Activated CD4-positive, alpha-beta T cell treated with anti-CD3 and anti-CD28 coated beads, Interleukin-2, amount 10 ng/mL, durations not matched to agents 24 days and 14 days (primary cell): ENCODE measurements at places on chromosomes 3 and 15.

GRCh38 chr3:139473155-139473771 lies 3.1 kb downstream of the RBP2 start:
- DNase-seq: peak; percentile 22

DNA sequence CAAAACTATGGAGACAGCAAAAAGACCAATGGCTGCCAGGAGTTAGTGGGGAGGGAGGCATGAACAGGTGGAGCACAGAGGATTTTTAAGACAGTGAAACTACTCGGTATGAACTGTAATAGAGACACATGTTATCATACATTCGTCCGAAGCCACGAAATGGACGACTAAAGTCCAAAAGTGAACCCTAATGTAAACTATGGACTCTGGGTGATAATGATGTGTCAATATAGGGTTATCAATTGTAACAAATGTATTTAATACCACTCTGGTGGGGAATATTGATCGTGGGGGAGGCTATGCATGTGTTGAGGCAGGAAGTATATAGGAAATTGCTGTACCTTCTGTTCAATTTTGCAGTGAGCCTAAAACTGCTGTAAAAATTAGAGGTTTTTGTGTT lies 107.0 kb downstream of the CPN2 start:
- no peak for DNase-seq

GRCh38 chr3:74003734-74004133 lies 379.0 kb upstream of the PDZRN3 start:
- no peak for DNase-seq

GRCh38 chr3:97952872-97953271 lies 19.4 kb downstream of the RIOX2 start:
- DNase-seq: no peak

- no peak for DNase-seq
These were observed 10.1 kb downstream of the MCM2 start for GRCh38 chr3:127608362-127608718.

- DNase-seq: no peak
These were observed 130.6 kb upstream of the STT3B start for GRCh38 chr3:31402117-31402516.

GRCh38 chr15:86691091-86691663 lies 611.5 kb downstream of the AGBL1 start:
- DNase-seq: no peak

GRCh38 chr3:44887101-44887500 lies 12.7 kb downstream of the TGM4 start:
- no peak for DNase-seq

DNA sequence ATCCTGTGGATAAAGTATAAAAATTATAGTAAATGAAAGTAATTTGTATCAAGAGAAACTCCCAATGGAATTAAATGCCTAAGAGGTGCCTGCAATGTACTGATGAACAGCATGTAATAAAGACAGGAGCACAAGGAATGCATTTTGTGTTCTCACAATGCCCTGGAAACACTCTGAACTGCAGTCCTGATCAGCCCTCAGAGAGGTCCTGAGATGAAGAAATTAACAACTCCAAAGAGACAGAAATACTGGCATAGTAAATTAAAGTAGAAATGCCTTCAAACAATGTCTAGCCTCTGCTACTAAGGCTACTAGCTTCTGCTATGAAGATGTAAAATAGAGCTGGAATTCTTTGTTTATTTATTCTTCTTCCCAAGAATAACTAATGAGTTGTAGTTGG lies 59.9 kb downstream of the CFAP20DC start:
- no peak for DNase-seq

GRCh38 chr15:38263996-38264395 lies 11.4 kb downstream of the SPRED1 start:
- DNase-seq: no peak

DNA sequence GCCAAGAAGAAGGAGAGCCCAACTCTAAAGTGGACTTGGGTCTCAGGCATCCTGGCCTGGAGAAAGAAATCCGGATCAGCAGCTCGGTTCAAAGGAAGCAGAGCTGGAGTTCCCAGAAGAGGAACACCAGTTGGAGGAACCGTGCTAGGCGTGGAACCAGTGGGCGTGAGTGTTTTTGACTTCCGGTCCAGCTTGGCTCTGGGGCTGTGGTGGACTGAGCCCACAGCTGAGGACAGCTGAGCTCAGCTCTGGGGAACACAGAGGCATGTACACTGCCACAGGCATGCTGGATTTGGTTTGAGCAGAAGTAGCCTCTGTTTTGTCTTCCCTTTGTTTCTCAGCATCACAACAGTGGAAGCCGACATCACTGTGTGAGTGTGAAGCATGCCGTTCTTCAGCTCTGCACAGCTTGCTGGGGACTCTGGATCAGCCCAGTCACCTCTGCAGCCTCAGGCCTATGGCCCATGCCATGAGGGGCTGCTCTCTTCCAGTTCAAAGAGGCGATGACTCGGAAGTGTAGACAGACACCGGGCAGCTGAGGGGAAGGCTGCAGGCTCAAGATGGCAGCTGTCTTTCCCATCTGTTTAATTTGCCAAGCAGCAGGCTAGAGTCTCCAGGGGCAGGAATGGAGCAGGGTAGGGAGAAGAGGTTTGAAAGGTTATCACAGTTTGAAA lies 185.8 kb upstream of the UBE3A start:
- no peak for DNase-seq

- no peak for DNase-seq
These were observed 11.7 kb downstream of the RAD54L2 start for GRCh38 chr3:51550080-51550819.

DNA sequence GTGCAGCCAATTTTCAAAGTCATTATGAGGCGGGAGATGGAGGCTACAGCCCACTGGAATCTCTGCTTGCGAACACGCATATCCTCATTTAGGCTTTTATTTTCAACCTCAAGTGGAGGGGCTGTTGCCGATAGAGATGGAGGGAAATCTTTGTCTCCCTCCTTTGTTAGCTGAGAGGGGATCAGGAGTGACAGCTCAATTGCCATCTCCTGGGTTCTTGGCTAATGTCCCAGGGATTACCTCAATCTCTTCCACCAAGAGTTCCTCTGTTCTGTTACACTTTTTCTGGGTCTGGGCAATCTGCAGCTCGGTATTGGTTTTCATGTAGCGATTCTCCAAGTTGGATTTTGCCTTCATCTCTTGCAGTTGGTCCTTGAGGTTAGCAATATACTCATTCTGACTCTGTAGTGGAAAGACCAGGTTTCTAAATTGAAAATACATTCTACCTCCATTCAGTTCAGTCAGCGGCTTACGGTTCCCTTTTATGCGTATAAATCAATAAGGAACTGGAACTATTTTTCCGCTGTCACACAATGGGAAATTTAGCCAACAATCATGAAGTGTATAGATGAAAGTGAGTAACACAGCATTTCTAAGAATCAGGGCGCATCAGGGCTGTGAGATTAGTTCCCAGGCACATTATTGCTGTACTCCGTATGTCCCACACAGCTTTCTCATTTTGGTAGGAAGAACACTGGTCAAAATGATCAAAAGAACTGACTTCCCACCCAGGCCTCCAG lies 36.2 kb upstream of the RPL35A start:
- DNase-seq: no peak

DNA sequence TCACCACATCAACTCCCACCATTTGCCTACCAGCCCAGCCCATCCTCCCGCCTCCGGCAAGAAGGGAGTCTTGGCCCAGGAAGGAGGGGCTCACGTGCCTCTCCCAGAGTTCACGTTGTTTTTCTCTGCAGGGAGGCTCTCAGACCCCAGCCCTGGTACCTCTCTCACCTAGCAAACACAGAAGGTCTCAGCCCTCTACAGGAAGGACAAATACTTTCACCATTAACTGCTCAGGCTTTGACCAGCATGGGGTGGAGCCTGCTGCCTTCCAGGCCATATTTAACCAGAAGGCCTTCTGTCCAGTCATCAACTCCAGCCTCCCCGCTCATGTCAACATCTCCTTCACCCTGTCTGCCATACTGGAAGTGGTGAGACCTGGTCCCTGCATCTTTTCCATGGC lies 19.0 kb upstream of the HTR3E start:
- no peak for DNase-seq

DNA sequence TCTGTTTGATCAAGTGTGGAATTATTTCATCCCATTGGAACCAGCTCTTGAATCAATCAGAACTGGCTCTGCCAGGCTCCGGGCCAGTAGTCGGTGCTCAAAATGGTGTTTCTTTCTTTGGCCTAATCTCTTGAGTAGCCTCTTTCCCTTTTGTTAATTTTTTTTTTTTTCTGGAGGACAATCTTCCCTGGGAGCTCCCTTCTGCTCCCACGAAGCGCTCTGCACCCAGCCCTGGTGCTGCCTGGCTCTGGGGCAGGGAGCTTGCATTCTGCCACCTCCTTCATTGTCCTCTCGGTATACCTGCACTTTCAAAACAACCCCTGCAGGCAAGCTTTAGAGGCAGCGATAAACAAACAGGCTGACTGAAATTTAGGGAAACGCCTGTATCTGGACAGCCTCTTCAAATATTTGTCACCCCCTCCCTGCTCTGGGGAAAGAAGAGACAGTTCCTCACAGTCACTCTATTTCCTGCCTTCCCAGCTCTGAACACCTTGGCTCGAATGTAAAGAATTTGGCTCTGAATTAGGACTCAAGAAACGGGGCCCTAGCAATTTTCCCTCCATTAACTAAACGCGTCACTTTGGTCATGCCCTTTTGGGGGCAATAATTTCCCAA lies 1.1 kb upstream of the THSD4 start:
- no peak for DNase-seq

DNA sequence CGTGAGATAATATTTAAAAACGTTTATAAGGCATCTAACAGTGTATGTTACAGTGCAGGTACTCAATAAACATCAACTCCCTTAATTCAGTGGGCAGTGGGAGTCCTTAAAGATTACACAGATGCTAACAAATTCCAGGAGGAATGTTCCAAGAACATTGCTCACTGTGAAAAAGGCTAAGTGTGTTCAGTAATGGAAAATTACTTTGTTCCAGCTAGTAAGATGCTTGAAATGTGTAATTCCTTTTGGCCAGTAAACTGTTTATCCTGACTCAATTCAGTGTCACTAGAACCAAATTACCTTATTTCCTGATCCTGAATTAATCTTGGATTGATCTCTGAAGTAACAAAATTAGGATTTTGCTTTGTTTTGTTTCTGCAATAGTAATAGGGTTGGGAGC lies 54.2 kb upstream of the SEMA6D start:
- DNase-seq: no peak

DNA sequence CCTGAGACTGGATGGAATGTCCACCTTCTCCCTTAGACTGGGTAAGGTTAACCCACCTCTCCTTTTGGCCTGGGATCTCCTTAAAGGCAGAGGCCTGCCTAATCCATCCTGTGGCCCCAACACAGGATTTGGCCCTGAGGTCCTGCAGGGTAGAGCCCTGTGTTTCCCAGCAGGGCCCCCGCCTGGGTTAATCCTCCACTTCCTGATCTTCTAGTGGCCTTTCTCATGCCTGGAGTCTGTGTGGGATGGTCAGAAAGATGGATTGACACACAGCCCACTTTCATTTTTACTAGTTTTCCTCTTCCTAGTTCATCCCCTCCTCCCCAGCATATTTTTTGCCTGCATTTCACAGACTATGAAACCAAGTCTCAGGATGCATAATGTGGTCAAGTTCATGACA lies 48.9 kb upstream of the SLC6A6 start:
- no peak for DNase-seq

DNA sequence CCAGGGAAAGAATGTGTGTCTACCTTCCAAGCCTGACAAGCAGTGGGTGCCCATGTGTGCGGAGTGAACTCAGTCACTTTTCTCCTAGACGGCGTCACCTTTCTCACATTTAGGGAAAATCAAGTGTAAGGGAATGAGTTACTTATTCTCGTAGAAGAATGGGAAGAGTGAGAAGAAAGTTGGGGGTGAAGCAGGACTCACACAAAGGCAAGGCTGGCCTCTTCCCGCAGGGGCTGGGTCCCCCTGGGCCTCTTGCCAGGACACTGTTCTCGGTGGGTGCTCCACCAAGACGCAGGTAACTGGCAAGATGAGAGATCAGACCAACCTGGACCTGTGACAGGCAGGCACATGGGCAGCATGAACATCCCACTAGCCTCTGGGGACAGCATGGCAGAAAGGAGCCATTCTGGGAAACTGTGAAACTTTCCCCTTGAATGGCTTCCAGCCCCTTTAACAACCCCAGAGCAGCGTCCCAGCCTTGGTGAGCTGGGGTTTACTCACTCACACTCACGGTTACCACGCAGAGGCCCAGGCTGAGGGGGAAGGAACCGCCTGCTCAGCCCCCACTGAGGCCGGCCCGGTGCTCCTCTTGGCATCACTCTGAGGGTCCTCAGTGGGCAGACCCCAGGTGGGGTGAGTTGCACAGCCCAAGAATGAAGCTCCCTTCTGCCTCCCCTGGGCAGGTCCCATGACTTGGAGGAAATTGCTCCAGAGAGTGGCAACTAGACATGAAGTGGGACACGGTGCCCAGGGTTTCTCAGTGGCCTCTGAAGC lies 15.0 kb upstream of the SRP14 start:
- no peak for DNase-seq

GRCh38 chr3:73727117-73727821 lies 102.5 kb upstream of the PDZRN3 start:
- no peak for DNase-seq

GRCh38 chr3:48225587-48225986 lies 2.3 kb downstream of the CAMP start:
- no peak for DNase-seq

DNA sequence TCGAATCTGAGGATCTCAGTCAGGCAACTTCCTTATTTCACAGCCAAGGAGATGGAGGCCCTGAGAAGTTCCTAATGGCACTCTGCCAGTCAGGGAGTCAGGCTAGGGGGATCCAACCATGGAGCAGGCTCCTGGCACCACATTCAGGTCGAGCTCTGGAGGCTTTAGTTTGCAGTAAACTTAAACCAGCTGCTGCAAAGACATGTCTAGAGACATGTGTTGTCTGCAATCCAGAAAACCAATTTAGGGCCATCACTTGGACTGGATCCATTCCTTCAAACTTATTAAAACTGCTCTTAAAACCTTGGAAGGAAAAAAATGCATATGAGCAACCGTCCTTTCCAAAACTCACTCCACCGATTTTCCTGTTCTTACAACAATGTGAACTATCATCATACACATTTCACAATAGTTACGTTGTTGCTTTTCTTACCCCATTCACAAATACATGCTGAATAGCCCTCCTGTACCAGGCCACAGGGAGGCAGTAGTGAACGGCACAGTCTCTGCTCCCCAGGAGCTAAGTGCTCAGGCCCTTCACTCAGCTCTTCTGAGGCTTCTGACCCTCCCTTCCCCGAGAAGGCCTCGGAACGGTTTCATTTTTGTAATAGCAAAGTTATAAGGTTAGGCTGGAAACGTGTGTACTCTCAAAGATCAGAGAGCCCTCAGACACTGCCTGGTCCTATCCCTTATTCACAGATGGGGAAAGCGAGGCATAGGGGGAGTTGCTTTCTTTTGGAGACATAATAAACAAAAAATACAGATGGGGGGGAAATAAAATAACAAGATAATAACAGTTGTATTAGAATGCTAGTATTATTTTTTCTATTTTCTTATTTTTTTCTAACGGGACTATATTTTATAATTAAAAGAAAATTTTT lies 20.1 kb downstream of the RFT1 start:
- peak; percentile 92 for DNase-seq

- DNase-seq: no peak
These were observed 14.1 kb upstream of the ANXA2 start for GRCh38 chr15:60411774-60412425.

DNA sequence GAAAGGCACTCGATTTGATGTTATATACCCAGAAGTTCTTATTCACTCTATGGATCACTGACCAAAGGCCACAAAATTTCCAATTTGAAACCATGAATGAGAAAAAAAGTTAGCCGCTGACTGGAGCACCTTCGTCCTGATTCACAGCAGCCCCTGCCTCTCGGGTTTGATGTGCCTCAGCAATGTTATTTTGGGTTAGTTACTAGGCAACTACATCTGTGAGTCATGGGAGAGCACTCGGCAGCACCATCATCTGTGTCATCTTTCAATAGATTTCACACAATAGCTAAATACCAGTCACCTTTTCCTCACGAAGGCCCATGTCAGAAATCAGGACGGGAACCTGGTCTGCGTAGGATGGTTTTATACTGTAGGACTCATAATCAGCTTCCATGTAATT lies 269.2 kb downstream of the ZBBX start:
- no peak for DNase-seq
